Activated CD4-positive, alpha-beta T cell treated with anti-CD3 and anti-CD28 coated beads, Interleukin-2, amount 50 U/mL, for 4 hours (primary cell): ENCODE measurements at places on chromosomes 5 and 9.

DNA sequence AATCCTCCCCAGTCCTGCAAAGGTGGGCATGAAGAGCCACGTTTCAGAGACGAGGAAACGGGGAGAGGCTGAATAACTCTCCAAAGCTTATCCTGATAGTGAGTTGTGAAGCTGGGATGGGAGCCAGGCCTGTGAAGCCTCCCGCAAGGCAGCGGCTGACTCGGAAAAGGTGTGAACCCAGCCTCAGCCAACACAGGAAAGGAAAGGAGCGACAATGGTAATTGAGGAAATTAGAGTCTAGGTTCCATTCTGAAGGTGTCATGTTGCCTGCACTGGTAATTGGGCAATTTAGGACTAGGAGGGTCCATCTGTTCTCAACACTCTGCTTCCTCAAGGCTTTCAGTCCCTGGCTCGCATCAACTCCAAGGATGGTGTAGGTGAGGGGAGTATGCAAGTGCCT is 83.4 kb downstream of the LIFR start:
- no peak for DNase-seq

DNA sequence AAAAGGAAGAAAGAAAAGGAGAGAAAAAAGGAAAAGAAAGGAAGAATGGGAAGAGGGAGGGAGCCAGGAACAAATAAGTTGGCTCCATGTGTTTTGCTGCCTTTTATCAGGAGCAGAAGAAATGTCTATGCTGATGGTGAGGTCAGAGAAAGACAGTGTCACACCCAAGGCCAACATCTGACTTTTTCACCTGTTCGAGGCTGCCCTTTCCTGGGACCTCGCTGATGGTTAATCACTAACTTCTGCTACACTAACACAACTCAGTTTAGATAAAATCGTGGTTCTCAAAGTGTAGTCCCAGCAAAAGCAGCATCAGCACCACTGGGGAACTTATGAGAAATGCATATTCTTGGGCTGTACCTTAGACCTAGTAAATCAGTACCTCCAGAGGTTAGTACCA is 88.2 kb upstream of the FER start:
- DNase-seq = no peak

GRCh38 chr9:77097335-77097734 is 77.9 kb downstream of the FOXB2 start:
- DNase-seq = no peak

- DNase-seq = no peak
Measured at GRCh38 chr9:1982074-1982473, 33.1 kb upstream of the SMARCA2 start.

- no peak for DNase-seq
Measured at GRCh38 chr5:39355324-39355723, 9.0 kb downstream of the C9 start.

- DNase-seq = no peak
Measured at GRCh38 chr9:127179633-127180441, 57.4 kb upstream of the ANGPTL2 start.

GRCh38 chr5:88889189-88890069 is 6.4 kb upstream of the MEF2C start:
- no peak for DNase-seq

DNA sequence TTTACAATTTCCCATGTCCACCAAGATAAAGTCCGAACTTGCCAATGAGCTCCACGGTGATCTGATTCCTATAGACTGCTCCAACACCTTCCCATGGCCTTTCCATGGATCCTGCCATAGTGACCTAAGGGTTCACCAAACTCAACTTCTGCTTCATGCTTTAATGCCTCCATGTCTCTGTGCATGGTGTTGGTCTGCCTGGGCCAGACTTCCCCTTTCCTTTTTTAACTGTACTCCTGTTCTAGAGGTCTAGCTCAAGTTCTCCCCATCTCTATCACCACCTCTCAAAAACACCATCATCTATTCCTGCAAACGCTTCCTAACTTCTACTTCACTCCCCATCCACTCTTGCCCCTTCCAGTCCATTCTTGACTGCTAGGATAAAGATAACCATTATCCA is 14.8 kb upstream of the SMARCA2 start:
- no peak for DNase-seq

DNA sequence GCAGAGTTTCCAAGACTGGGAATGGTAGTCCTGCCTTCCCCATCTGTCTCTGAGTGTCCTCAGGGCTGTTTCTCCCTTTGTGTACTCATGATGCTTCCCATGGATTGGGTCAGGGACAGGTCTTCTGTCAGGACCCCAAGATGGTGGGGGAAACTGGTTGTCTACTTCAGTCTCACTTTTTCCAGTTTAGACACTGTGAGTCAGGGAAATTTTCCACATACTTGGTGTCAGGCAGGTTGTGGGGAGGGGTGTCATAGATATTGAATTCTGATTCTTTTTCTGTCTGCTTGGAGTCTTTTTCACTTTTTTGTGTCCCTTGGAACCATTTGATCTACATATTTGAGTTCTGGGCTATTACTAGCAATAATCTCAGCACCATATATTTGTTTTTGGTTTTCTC is 10.3 kb downstream of the POLK start:
- DNase-seq = no peak
